Activated T-helper 17 cell treated with anti-CD3 and anti-CD28 coated beads, Interleukin-2, amount 50 U/mL, for 72 hours (primary cell): ENCODE measurements at places on chromosomes 5 and 9. TPM values are rescaled to one million over a fixed set of nuclear protein-coding genes. Genes with fewer than 3 reads are reported as not detected.

DNA sequence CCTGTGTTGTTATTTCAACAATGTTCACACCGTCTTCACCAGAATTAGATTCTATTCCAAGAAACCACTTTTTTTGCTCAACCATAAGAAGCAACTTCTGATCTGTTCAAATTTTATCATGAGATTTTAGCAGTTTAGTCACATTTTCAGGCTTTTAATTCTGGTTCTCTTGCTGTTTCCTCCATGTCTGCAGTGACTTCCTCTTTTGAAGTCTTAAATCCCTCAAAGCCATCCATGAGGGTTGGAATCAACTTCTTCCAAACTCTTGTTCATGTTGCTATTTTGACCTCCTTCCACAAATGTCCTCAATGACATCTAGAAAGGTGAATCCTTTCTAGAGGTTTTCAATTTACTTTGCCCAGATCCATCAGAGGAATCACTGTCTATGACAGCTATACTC, 25.7 kb upstream of the ENTREP1 start:
- ATAC-seq = no peak

CDX1 gene
- total RNA-seq = not detected

- ATAC-seq = no peak
Measured at GRCh38 chr5:173245319-173246134, 10.5 kb upstream of the NKX2-5 start.

GRCh38 chr5:142769251-142769792, 855 bp upstream of the ARHGAP26 start:
- peak; percentile 4 for ATAC-seq

DNA sequence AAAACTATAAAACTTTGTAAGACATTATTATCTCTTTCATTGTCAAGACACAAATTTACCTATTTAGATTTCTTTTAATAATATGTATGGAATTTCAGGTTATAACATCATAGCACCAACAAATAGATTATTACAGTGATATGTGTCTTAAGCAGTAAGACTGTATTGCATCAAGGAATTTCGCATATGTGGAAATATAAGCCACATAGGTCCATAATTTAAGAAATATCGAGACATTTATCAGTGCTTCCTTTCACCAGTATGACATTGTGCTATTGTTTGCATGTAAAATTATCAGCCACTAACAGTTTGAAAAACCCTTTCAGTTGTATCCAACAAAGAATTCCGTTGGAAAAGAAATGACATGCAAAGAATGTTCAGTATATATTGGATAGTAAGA, 186.7 kb upstream of the RASA1 start:
- no peak for ATAC-seq

DNA sequence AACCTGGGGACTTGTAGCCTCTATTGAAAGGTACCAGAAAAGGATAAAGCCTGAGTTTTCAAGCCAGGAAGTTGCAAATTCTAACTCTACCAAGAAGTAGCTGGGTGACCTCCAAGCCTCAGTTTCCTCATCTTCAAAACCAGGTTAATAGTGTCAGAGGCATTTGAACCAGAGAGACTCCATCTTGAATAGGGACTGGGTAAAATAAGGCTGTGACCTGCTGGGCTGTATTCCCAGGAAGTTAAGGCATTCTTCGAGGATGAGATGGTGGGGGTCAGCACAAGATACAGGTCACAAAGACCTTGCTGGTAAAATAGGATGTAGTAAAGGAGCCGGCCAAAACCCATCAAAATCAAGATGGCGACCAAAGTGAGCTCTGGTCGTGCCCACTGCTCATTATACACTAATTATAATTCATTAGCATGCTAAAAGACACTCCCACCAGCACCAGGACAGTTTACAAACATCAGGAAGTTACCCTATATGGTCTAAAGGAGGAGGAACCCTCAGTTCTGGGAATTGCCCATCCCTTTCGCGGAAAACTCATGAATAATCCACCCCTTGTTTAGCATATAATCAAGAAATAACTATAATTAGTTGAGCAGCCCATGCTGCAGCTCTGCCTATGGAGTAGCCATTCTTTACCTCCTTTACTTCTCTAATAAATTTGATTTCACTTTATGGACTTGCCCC, 3.8 kb upstream of the SERINC5 start:
- ATAC-seq = no peak

SPOCK1 gene
- total RNA-seq = not detected

- ATAC-seq = no peak
Measured at GRCh38 chr5:37789991-37790390, 49.9 kb downstream of the GDNF start.

DNA sequence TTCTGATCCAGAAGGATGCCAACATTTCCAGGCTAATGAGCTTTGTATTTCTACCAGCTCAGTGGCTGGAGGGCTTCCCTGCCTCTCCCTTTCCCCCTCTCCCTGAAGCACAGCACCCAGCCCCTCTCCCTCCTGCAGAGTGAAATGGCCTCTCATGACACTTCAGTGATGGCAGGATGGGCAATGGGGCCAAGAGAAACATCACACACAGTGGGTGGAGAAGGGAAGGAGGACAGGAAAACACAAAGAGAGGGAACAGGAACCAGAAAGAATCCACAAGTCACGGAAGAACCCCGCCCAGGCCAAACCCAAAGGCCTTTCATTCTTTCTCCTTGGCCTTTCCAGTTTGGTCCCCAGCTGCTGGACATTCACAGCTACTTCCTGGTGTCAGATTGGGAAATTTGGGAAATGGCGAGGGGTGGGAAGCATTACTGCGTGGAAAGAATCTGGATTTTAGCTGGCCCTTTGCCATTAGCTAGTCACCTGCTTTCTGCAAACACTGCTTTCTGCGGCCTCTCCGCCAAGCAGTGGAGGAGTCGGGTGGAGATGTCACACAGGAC, 82.6 kb downstream of the GLDC start:
- ATAC-seq = no peak

GRCh38 chr5:34719029-34719428, 62.9 kb downstream of the RAI14 start:
- ATAC-seq = no peak

BTNL8 gene
- total RNA-seq = 0.40 TPM

PCDHGB6 gene
- not detected for total RNA-seq

- no peak for ATAC-seq
Measured at GRCh38 chr5:14574891-14575508, 6.6 kb upstream of the OTULINL start.

GRCh38 chr5:139689631-139690063, 41.5 kb downstream of the CXXC5 start:
- peak; percentile 29 for ATAC-seq

- ATAC-seq = no peak
Measured at GRCh38 chr5:57780306-57780960, 297.8 kb upstream of the ACTBL2 start.

PTGES gene
- not detected for total RNA-seq

DNA sequence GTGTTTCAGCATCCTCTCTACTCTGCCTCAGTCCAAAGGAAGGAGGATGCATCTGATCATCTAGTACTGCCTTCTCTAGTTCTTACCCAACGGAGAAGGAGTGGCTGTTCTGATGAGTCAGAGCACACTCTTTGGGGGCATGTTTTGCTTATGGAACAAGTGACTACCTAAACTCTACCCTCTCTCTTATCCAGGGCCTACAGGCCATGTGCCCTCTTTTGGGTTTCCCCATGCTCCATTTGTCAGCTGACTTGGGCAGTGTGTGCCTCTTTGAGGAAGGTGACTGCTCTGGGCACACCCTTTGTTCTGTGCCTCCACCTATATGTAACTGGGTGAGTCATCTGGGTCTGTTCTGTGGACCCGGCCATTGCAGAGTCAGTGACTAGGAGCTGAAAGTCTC, 89.6 kb upstream of the BNC2 start:
- no peak for ATAC-seq

- ATAC-seq = no peak
Measured at GRCh38 chr9:33189331-33189791, 22.2 kb upstream of the B4GALT1 start.

LMNB1 gene
- total RNA-seq = 208 TPM

- no peak for ATAC-seq
Measured at GRCh38 chr5:9197881-9198260, 348.0 kb downstream of the SEMA5A start.

FAM81B gene
- total RNA-seq = not detected

LPAR1 gene
- not detected for total RNA-seq

TAS2R1 gene
- not detected for total RNA-seq

DNA sequence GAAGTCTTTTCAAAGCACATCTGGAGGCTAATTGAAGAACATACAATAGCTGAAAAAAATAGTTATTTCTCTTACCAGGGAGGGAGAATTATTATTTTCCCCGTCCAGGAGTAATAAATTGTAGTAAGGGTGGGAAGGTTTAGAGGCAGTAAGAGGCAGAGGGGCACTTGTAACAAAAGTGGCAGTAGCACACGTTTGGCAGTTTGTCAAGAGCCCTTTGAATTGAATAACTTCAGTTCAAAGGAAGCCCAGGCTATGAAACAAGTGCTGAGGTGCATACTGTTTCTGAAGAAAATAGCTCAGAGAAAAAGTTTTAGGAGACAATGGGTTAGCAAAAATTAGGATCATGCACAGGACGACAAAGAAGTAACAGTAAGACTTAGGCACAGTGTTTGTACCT, 451.3 kb downstream of the LRRC70 start:
- no peak for ATAC-seq

ALDOB gene
- not detected for total RNA-seq

NMUR2 gene
- not detected for total RNA-seq

GRCh38 chr5:129114539-129115193, 20.1 kb downstream of the ISOC1 start:
- ATAC-seq = peak; percentile 91

DNA sequence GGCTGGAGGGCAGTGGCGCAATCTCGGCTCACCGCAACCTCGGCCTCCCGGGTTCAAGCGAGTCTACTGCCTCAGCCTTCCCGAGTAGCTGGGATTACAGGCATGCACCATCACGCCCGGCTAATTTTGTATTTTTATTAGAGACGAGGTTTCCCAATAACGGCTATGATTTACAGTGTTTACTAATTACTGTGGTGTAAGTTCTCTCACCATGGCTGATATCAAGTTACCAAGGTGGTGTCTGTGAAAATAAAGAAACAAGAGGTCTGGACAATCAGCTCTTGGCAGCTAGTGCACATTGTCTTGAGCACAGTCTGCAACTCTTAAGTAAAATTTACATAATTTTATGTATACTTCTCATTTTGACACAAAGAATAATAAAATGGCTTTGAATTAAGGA, 385.5 kb upstream of the COX7C start:
- no peak for ATAC-seq

GRCh38 chr5:110019119-110019518, 329.4 kb downstream of the MAN2A1 start:
- no peak for ATAC-seq

DNA sequence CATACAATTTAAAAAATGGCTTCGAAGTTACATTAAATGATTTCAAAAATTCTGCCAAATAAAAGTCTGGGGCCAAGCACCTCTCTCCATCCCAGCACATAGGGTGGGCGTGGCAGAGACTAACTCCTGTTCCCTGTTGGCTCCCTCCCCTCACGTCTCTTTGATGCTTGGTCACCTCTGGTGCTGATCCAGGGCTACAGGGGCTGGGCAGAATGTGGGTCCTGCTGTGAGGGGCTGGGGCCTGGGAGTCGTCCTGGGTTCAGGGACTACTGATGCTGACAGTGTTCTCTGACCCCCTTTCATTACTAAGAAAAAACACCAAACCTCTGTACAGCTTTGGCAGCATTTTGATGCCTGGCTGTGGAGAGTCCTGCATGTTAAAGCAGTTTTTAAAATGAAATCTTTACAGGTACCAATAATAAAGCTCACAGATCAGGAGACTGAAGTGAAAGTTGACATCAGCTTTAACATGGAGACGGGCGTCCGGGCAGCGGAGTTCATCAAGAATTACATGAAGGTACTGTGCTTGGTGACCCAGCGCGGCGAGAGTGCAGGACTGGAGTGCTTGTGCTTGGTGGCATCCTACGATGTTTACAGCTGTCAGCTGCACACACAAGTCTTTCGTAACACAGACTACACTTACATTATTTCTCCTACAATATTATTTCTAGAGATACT, 29.0 kb downstream of the TENT4A start:
- ATAC-seq = no peak

CCL21 gene
- total RNA-seq = not detected

GRCh38 chr5:10607023-10607665, 43.3 kb downstream of the ANKRD33B start:
- no peak for ATAC-seq

DNA sequence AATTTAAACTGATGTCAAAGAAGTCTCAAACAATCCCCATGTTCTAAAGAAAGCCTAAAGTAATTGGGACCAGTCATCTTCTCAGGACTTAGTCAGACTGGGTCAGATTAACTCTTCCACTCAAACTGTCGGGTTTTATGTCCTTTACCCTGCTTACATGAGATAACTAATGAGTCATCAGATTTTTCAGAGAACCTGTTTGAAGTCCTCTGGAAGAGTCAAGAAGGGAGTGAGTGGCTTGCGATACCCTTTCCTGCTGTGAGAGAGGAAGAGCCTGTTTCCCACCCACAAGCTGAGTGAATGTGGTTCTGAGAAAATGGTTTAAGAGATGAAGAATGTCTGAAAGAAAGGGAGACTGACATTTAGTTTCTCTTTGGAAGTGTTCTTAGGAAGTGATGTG, 1866.7 kb upstream of the C9orf72 start:
- no peak for ATAC-seq

MCIDAS gene
- 0.16 TPM for total RNA-seq

GRCh38 chr9:8734760-8735159, 935.2 kb upstream of the DMAC1 start:
- no peak for ATAC-seq

- ATAC-seq = no peak
Measured at GRCh38 chr9:3848445-3849114, 322.8 kb upstream of the RFX3 start.

BAAT gene
- 0.08 TPM for total RNA-seq

GRCh38 chr9:122221183-122221811, 7.5 kb downstream of the LHX6 start:
- no peak for ATAC-seq

GRCh38 chr5:167012123-167013034, 1279.1 kb upstream of the WWC1 start:
- no peak for ATAC-seq

DNA sequence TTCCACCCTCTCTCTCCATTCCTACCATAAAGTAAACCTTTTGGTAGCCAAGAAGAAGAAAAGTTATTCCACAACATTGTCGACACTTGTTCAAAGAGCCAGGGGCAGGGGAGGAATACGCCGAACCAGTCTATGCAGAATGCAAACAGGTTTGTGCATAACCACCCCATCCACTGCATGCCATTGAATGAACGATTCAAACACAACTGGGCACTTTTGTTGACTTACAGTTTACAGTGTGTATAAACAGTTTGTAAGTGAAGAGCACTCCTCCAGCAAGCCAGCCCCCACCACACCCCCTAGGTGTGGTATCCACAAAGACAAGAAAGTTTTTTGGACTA, 6.8 kb upstream of the S1PR3 start:
- no peak for ATAC-seq

DNA sequence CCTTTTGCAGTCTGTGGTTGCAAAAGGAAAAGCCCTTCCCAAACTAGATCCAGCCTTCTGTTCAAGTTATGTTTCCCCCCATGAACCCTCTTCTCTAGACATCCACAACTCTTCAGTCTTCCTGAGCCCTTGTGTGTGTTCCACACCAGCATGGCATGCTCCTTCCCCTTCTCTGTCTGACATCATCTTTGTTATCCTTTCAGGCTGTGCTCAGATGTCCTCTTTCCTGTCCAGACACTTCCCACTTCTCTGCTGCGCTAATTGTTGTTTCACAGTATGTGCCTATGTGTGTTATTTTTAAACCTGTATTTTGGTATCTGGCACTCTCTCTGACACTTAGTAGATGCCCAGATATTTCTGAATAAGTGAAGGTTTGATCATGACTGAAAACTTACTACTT, 38.2 kb downstream of the FOCAD start:
- ATAC-seq = no peak

RAI14 gene
- total RNA-seq = 3.3 TPM

- no peak for ATAC-seq
Measured at GRCh38 chr5:97842687-97843086, 659.6 kb upstream of the RIOK2 start.

GPR151 gene
- total RNA-seq = not detected
